ENCODE measurements at places on chromosomes 2 and 18. TPM values are rescaled to one million over a fixed set of nuclear protein-coding genes. Genes with fewer than 3 reads are reported as not detected.

TEX44 gene
- not detected for polyA plus RNA-seq

TNFRSF11A gene
- polyA plus RNA-seq: 3.2 TPM

TCF23 gene
- not detected for polyA plus RNA-seq

SERPINB4 gene
- not detected for polyA plus RNA-seq

SERPINB3 gene
- 0.07 TPM for polyA plus RNA-seq

ERMN gene
- 0.15 TPM for polyA plus RNA-seq

RTP5 gene
- 0.19 TPM for polyA plus RNA-seq

RABL2A gene
- 17.7 TPM for polyA plus RNA-seq

DNA sequence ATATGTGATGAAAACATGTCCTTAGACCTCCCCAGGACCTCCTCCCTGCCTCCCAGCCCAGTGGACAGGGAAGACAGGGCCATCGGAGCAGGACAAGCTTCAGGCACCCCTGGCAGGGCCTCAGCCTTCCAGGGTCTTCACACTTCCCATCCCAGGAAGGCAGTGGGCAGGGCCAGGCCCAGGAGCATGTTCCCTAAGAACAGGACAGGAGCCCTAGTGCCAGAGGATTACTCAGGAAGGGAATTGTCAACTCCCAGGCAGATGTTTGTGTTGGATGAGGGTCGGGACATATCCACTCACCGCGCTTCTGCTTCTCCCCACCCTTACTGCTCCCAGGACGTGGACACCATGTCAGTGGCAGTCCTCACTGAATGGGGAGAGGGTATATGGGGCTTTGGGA, 138.9 kb downstream of the TNS1 start:
- no peak for DNase-seq

DNA sequence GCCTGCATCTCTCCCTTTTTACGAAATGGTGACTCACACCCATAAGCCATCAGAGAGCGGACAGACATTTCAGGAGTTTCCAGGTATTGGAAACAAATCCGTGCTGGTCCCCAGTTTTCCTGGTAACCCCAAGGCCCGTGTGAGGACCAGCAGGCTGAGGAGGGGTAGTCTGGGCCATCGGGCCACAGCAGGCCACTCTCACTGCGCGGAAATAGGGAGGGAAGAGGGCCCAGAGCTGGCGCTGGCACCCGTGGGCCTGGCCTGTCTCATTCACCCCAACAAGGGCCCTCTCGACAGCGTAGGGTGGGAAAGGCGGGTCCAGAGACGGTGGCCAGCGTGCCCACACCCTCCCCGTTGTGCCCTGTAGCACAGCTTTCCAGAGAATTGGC, 13.7 kb upstream of the FAHD2A start:
- no peak for DNase-seq

- no peak for DNase-seq
Measured at GRCh38 chr2:120880381-120880780, 144.7 kb downstream of the GLI2 start.

GRCh38 chr2:73071360-73072128, at the start of gene SFXN5:
TSS of gene SFXN5 (minus strand) at chr2:73071712. CDS start at chr2:73071705, 7 bp downstream.
- DNase-seq: peak; percentile 98

- DNase-seq: no peak
Measured at GRCh38 chr2:60675301-60675700, 80.8 kb upstream of the PAPOLG start.

- DNase-seq: no peak
Measured at GRCh38 chr2:27148801-27149439, at the start of gene TCF23. TSS of gene TCF23 (plus strand) at chr2:27149004. CDS start at chr2:27149134, 130 bp downstream.

GRCh38 chr2:144670080-144670479, 150.2 kb upstream of the ZEB2 start:
- no peak for DNase-seq

GRCh38 chr2:84816426-84817026, 64.4 kb downstream of the TRABD2A start:
- no peak for DNase-seq

GRCh38 chr2:45199973-45200372, 190.7 kb upstream of the SIX2 start:
- DNase-seq: no peak

GRCh38 chr18:31225668-31226067, 63.0 kb upstream of the DSC1 start:
- no peak for DNase-seq

- DNase-seq: no peak
Measured at GRCh38 chr18:49017813-49018553, 67.2 kb upstream of the SMAD7 start.

DNA sequence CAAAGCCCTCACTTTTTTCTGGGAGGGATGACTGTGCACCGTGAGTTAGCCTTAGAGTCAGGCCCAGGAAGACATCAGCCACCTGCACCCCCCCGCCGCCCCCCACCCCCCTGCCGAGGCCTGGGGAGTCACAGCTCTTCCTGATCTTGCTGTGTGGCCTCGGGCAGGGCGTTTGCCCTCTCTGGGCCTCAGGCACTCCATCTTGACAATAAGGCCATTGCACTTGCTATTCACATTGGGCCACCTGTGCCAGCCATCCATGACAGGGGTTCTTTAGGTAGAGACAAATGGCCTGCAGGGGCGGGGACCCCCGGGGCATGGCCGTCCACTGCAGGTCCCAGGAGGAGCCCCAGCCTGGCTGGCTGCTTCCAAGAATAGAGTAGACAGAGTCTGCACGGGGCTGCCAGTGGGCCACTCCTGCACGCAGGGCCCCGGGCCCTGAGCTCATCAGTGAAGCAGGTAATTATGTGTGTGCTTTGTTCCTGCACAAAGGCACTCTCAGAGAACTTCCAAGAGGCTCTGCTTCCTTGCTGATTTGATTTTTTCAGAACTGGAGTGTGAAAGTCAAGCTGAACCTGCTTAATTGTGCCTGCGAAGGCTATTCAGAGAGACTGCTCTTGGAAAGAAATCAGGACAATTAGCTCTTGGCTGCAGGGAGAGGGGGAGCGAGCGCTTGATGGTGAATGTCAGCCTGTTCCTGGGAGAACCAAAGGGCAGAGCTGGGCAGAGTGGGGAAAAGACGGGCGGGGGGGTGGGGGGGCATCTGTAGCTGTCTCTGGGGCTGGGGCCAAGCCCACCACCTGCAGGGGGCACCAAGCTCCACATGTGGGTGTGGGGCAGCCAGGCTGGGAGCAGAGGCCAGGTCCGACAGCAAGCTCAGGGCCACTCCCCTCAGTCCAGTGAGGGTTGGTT, 40.3 kb downstream of the RRM2 start:
- DNase-seq: no peak

DNA sequence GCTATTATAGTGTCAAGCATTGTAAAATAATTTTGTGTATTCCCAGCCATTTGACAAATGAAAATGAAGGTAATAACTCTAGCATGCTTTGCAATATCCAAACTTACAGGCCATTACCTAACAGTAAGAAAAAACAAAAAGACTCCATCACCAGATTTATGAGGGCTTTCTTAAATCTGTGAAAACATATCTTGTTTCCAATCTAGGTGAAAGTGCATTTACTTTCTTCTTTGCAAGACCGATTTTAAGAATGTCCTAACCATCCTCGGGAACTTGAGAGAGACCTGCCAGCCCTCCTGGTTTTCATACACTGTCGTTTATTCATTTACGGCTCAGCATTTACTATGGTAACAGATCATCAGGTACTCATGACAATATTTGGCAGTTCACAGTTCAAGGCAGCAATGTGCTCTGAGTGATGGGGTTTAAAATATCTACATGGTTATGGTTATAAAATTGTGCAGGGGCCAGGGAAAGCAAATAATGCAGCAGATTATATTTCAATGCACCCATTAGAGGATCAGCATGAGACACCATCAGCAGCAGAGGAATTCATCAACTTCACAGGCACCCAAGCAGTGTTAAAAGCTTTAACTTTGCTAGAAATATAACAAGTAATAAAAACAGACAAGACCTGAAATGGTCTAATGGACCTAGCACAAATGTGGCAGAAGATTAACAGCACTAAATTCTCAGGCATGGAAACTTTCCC, 34.4 kb upstream of the PARD3B start:
- no peak for DNase-seq

- DNase-seq: no peak
Measured at GRCh38 chr2:151841047-151841424, 12.8 kb upstream of the ARL5A start.

- no peak for DNase-seq
Measured at GRCh38 chr2:234329202-234329960, 167.5 kb downstream of the ARL4C start.

DNA sequence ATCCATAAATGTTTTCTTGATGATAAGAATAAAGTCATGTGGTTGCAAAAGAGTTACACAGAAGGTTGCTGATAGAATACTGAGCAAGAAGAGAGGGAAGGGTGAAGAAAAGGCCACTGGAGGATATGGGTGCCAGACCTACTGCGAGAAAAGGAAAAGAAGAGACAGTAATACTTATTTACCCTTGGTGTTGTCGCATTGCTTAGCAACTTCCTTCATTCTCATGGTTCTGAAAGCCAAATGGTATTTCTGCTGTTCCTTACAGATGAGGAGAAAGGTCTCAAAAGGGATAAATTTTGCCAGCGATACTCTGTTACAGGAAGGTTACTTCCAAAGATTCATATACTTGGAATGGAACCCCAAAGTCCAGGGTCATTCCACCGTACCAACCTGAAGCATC, 62.5 kb downstream of the LHCGR start:
- DNase-seq: no peak

DNA sequence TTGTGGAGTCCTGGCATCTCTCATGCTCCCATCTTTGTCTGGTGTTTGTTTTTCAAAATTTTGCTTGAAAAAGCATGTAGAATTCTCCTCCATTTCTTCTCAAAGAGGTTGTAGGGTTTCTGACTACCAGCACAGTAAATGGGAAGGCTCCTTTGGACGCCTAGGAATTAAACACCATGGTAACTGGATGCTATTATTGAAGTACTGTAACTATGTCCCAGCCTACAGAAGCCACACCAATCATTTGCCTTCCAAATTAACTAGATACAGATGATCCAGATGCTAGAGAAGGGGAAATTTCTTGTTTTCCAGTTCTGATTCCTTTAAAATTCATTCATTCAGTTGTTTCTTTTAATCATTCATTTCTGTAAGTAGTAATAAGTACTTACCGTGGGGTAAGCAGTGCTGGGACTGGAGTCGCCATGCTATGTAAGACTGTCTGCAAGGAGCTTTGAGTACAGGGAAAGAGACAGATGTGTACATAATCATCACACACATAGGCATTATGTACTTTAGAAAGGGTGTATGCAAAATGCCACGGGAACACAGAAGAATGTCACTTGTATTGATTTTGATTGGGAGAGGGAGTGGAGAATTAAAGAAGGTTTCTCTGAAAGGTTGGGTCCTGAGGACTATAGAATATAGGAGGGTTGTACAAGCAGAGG, 49.6 kb downstream of the KIF5C start:
- DNase-seq: no peak

GRCh38 chr2:38959466-38959865, 69.8 kb downstream of the ARHGEF33 start:
- no peak for DNase-seq

- DNase-seq: peak; percentile 45
Measured at GRCh38 chr2:127700527-127701192, 637 bp upstream of the SFT2D3 start.

DNA sequence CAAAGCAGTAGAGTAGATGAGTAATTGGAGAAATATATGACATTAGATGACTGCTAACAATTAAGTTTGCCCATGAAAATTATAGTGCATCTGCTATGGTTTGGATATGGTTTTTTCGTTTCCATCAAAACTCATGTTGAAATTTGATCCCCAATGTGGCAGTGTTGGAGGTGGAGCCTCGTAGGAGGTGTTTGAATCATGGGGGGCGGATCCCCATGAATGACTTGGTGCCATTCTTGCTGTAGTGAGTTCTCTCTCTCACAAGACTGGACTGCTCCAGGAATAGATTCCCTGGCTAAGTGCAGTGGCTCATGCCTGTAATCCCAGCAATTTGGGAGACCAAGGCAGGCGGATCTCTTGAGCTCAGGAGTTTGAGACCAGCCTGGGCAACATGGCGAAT, 9.7 kb upstream of the CUL3 start:
- no peak for DNase-seq

DNA sequence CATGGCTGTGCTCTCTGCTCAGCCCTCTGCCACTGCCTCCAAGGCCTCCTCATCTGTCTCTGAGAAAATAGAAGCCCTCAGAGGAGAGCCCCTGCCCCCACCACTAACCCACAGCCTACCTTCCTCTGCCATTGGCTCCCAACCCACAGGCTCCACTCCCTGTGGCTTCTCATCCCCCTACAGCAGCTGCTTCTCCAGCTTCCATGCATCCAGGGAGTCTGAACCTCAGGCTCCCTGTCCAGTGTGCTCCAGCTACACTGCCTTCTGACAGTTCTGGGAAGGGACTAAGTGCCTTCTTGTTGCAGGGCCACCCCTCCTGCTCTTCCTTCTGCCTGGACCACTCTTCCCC, 29.3 kb downstream of the COL6A3 start:
- DNase-seq: no peak

DNA sequence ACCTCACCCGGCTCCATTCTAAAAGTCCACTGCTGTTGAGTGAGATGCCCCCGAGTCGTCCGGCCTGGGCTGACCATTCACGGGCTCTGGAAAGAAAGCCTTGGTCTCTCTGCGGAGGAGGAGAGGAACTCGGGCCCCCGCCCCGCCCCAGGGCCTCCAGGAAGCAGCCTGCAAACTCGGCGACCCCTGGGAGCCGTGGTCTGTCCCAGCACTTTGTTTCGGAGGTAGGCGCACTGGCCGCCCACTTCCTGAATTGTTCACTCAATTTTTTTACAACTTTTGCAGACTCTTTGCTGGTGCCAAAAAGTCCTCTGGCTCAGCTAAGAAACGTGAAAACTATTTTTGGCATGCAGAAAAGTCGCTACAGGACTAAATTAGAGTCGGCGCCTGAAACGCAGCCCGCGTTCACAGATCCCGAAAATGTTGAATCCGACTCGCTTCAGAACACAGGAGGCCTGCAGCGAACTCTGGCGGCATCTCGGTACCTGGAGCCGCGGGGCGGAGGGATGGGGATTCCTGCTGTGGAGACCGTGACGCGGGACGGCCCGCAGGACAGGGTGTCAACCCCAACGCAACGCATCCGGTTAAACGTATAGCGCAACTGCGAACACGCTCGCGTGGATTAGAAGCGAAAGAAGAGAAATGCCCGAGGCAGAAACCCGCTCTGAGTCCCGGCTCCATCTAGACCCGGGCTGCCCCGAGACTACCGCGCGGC, 1.5 kb downstream of the PXDN start:
- no peak for DNase-seq

GRCh38 chr2:209663656-209664055, 108.0 kb upstream of the UNC80 start:
- no peak for DNase-seq

DNA sequence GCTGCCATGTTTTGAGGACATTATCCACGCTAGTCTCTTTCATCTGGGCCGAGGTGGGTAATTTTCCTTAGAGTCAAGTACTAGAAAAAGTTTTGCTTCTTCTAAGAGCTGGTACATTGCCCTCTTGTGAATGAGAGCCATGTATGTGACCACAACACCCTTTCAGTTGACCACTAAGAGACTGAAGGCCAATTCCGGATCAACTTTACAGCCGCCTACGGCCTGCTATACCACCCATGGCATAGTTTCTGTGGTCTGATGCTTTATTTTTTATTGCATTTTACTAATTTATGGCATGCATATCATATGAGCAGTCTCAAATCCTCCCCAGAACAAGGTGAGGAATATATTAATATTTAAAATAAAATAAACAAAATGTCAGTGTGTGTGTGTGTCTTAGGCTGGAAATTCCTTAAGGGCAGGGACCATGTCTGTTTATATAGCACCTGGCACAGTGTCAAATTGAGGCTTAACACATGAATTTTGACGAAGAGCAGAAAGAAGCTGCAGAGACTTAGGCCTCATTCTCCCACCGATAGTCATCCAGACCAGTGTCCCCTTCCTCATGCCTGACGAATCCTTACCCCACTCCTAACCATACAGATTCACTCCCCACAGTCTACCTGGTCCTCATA, 35.4 kb downstream of the PSD4 start:
- no peak for DNase-seq

GRCh38 chr2:202831242-202832220, 40.0 kb downstream of the ICA1L start:
- peak; percentile 23 for DNase-seq

Measured in pancreas (tissue), 10 donors.